ENCODE measurements at places on chromosomes 5 and 9.

GRCh38 chr9:135216236-135216635, 128.8 kb downstream of the OLFM1 start:
- no peak for DNase-seq

- DNase-seq, result no peak
Observed at GRCh38 chr9:4375424-4376200, 75.7 kb upstream of the GLIS3 start.

DNA sequence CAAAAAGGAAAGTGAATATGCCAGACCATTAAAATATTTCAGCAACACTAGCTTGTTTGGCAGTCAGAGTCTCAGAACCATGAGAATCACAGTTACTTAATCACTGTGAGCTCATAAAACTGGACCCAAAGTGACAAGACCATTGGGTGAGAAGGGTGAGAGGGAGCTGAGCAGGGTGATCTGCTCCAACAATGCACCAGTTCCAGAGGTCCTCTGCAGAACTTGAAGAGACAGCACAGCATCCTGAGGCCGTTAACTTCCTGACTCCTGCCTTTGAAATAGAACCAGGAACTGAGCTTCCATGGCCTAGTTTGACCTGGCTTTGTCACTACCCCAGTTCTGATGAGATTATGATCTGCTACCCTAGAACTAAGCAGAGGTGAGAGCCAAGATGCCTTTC, 57.4 kb downstream of the NFIB start:
- DNase-seq, result no peak

GRCh38 chr5:32842813-32843530, 131.9 kb downstream of the NPR3 start:
- DNase-seq, result no peak

DNA sequence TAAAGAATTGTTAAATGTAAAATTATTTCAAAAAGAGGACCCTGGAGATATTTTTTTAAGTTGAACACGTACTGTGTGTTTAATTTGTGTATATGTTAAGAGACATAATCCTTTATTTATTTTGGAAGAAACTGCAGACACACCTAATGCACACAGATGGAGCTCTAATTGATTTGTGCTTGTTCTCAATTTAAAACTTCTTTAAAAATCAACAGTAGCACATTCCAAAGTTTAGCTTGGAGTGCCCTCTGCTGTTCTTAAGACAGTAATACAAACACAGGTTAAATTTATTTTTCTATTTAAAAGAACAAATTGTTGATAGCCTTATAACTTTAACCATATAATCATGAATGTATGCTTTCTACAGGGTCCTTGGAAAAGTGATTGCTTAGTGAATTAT, 277.6 kb upstream of the ADAMTS16 start:
- no peak for DNase-seq

- no peak for DNase-seq
Observed at GRCh38 chr5:179817890-179818745, 2.6 kb upstream of the SQSTM1 start.

DNA sequence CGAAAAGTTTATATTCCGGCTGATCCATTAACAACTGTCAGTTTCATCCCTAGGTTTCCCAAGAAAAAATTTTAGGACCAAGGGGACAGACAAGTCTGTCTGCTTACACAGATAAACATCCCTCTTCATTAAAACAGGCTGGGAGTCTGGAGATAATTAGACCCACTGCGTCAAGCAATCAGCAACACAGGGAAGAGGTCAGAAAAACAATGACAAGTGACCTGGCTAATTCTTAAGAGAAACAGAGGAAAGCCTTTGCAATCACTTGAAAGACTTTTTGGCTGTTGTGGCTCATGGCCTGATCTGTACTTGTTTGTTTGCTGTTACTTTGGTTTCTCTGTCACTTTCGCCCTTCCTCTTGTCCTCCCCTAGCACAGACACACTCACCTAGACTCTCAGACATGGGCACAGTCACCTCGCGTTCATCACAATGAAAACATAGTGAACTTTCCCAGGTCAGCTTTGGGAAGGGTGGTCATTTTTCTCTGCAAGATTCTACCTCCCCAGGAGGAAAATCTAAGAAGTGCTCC, 2.9 kb upstream of the CCDC192 start:
- DNase-seq, result no peak

Data from stimulated activated CD8-positive, alpha-beta memory T cell treated with anti-CD3 and anti-CD28 coated beads, Interleukin-7, amount 100 ng/mL, for 4 hours (primary cell).